ELR (cell line): ENCODE measurements at places on chromosomes 2 and 18.

DNA sequence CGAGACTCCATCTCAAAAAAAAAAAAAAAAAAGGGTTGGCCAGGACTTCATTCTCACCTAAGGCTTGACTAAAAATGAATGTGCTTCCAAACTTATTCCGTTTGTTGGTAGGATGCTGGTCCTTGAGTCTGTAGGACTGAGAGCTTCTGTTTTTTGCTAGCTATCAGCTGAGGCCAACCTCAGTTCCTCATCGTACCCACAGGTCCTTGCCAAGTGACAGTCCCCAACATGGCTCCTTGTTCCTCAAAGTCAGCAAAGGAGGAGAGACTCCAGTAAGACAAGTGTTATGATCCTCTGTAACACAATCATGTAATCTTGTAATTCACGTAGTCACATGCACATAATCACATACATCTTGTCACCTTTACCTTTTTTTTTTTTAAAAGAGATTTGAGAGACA, 37.0 kb downstream of the HAUS1 start:
- DNase-seq: no peak

- peak; percentile 33 for DNase-seq
Measured at GRCh38 chr2:222938327-222938726, 77.5 kb downstream of the ACSL3 start.

DNA sequence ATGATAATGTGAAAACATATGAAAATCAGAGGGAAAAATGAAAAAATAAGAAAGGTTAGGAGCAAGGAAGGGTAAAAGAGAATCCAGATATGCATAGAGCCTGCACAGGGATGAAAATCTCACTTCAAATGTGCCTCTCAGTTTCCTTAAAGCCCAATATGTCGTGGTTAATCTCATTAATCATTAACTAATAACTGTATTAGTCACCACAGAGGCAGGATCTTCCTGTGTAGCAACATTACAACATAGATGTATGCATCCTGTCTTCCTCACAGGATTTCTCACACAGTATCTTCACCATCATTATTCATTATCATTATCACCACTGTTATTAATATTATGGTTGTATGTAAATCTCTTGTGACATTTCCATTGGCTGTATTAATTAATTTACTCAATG, 361.2 kb upstream of the SOX11 start:
- DNase-seq: no peak

- DNase-seq: no peak
Measured at GRCh38 chr2:207227062-207227748, 61.5 kb upstream of the KLF7 start.

DNA sequence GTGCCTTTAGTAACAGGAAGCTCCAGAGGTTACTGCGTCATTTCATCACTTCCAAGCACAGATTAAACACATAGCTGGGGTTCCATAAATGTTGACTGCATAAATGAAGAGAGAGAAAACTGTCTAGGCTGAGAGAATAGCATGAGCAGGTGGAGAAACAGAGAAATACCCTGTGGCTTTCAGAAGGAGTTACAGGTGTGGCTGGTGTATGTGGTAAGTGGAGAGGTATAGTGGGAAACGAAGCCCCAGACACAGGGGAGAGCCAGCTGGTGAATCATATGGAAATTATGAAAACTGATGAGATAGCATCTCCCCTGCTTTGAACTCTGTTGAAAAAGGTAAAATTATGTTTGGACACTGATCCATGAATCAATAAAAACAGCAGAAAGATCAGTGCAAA, 807.4 kb upstream of the POU3F3 start:
- no peak for DNase-seq

GRCh38 chr2:177165061-177165583, 47.5 kb upstream of the HNRNPA3 start:
- DNase-seq: peak; percentile 67

DNA sequence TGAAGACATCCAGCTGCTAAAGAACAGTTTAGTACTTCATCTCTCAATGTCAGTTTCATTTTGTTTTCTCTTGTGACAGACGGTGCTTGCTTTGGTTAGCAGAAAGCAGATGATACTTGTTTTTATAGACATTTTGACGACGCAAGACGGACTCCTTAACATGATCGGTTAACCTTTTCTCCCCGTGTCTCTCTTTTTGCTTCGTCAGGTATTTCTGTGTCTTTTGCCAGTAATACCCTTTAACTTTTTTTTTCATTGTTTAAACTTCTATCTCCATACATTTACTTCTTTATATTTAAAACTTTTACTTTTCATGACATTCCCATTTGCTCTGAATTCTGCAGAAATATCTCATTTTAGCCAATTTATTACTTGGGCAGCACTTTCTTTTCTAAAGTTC, 57.9 kb downstream of the THSD7B start:
- DNase-seq: no peak

DNA sequence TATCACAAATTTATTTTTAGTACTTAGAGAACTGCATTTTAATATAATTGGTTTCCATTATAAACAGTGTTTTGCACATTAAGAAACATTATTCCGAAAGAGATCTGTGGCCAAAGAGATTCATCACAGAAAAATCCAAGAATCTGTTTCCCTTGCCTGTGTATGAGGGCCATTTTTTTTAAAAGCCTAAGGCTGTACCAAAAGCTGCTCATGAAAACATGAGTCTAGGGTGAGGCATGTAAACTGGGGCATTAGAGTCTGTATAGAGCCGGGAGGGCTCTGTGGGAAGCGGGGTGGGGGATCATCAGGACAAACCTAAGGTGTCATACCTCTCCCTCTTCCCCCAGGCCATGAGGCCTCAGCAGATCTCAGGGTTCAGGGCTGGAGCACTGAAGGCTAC, 223.8 kb downstream of the FBXO15 start:
- no peak for DNase-seq

GRCh38 chr18:76458522-76459311, 36.3 kb downstream of the ZNF516 start:
- no peak for DNase-seq

DNA sequence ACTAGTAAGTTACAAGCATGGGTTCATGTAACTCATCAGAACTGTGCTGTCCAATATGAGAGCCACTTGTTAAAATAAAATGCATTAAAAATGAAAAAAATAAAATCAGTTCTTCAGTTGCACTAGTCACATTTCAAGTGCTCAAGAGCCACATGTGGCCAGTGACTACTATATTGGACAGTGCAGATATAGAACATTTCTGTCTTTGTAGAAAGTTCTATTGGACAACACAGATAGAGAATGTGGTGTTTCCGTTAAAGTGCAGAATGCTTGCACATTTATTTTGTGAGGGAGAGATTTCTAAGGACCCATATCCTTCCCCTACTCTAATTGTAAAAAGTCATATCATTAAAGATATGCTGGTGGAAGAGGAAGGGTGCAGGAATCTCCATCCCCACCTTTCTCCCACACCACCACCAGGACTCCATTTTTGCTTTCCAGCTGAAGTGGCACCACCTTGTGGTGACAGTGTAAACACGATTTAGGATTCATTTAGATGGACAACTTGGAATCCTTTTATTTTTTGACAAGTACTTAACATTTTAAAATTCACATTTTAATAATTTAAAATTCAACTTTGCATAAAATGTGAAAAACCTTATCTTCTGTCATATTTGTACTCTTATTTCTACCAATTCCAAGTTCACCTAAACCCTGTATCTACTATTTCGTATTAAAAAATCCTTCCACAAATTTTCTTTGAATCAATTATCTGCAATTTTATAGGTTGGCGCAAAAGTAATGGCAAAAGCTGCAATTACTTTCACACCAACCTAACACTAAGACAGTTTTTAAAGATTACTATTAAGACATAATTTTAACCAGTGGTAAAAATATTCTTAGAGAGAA, 9.4 kb upstream of the CD302 start:
- DNase-seq: peak; percentile 75

DNA sequence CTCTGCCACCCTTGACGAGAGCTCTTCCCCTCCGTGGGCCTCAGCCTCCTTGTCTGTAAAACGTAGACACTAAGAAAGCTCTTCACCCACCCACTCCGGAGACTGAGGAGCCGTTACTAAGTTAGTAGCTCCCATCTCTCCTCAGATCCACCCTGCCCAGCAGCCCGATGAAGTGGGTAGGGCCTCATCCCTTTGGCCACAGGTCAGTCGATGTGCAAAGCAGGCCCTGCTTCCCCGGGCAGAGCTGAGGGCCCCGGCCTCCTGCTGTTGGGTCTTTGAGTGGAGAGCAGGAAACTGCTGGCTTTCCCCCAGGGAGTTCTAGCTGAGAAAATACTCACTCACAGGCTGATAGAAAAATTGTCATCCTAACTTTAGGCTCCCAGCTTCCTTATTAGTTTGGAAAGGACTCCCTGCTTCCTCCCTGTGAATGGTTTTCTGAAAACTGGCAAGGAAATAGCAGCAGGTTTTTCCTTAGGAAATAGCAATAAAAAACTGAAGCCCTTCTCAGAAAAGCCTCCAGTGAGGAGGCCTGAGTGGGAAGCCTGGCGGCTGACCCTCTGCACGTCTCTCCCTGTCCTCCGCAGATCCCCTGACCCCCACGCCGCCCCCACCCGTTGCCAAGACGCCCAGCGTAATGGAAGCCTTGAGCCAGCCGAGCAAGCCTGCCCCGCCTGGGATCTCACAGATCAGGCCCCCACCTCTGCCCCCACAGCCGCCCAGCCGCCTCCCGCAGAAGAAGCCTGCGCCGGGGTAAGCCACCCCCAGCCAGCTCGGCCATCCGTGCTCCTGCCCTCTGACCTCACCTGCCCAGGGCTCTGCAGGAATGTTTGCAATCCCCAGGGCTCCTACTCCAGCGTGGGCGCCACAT, 30.2 kb downstream of the ITGB1BP1 start:
- no peak for DNase-seq

GRCh38 chr2:86832334-86833096, 29.2 kb downstream of the CD8B start:
- DNase-seq: no peak

DNA sequence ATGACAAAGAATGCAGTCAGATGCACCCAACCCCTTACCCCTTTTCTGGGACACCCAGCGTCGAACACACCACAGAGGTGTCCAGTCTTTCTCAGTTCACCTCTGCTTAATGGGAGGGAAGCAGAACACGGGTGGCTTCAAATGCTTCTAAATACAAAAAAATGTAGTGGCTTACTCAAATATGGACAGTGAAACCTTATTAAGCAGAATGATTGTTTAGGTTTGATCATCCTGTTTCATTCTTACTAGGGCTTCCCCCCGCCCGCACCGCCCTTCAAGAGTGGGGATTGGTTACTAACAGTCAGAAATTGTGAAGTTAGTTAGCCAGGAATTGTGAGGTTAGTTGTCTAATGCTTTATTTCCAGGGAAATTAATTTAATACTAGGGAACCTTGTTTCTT, 21.6 kb downstream of the ATG16L1 start:
- no peak for DNase-seq

- DNase-seq: no peak
Measured at GRCh38 chr2:104845552-104845931, 8.4 kb upstream of the POU3F3 start.

DNA sequence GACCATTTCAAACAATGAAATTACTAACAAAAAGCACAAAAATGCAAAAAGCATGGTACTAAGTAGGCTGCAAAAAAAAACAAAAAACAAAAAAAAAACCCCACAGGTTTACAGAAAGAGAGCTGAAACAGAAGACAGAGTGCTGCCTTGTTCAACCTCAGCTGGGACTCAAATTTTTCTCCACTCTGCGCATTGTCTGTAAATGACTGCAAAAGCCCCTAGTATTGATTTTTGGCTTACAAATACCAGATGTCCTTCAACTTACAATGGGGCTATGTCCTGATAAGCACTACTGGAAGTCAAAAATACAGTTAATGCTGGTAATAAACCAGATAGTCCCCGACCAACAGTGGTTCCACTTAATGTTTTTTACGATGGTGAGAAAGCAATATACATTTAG, 42.2 kb downstream of the UBE2E3 start:
- no peak for DNase-seq

- DNase-seq: no peak
Measured at GRCh38 chr2:238652053-238652770, 195.7 kb upstream of the TWIST2 start.

GRCh38 chr2:84177733-84178132, 281.3 kb downstream of the SUCLG1 start:
- no peak for DNase-seq

DNA sequence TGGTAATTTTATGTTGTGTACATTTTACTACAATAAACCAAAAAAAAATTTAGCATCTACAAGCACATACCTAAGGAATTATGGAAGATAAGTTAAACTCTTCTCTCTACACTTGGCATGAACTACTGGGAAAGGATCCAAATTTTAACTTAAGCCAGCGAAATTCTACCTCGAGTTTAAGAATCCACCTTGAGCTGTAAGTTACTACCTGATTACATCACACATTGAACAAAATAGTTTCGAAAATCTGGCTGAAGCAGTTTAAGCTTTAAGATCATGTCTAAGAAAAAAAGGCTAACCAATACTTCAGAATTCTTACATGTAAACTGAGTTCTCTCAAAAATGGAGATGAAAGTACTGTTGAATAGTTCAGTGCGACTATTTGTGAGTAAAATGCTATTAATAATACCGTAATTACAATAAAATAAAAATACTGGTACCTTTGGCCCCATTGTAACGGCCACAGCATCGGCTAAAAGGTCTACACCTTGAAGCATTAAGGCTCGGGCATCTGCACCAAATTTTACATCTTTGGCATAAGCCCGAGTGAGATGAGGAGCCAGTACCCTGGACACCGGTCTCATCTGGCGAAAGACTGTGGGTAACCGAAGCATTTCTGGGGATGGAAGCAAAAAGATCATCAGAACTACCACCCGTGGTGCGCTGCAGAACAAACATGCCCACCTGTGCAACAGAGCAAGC, 1.3 kb downstream of the HSPD1 start:
- no peak for DNase-seq

GRCh38 chr18:13376298-13376840, 157.8 kb downstream of the LDLRAD4 start:
- no peak for DNase-seq

GRCh38 chr18:73087282-73087977, 219.6 kb upstream of the NETO1 start:
- DNase-seq: no peak

DNA sequence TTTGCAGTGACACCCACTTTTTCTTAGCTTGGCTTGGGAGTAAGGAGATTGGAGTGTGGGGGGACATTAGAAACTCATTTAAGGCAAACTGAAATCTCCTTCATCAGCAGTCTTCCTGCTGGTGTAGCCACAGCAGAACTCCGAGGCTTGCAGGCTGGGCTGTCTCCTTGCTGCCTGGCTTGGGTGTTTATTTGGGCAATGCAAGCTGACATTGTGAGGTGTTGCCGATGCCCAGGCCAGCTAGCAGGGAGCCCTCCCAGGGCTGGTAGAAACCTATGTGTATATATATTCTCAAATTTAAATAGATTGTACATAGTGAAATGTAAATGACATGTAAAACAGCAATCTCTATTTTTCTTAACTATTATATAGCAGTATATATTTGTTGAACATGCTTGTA, 11.8 kb downstream of the GDF7 start:
- no peak for DNase-seq

DNA sequence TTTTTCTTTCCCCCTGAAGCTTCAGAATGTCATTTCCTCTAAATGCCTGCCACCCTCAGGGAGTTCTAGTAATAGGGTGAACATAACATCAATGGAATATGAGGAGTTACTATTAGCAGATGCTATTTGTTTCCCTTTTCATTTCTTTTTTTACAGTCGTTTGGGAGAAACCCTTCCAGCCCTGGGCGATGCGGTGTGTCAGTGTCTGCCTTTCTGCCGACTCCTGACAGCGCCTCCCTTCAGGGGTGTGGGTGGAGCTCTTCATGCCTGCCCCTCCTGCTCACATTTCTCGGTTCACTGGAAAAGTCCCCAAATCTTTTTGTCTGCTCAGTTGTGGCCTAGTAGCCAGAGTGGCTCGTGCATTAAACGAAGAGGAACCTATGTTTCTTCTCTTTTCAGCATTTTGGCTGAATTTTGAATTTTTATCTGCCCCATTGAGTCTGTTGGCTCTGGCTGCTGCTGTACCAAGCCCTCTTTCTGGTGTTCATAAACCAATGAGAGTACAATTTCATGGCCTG, 72.3 kb downstream of the FMNL2 start:
- peak; percentile 75 for DNase-seq
